ENCODE measurements at places on chromosomes 1 and 21. TPM values are rescaled to one million over a fixed set of nuclear protein-coding genes. Genes with fewer than 3 reads are reported as not detected.

Gene ANGPTL3
- total RNA-seq = not detected

Gene C1orf185
- total RNA-seq = not detected

Gene CLCA2
- 9.7 TPM for total RNA-seq

Gene ZNF648
- not detected for total RNA-seq

Gene KLF17
- 0.23 TPM for total RNA-seq

Gene SH2D2A
- total RNA-seq = 0.30 TPM

Gene MMEL1
- not detected for total RNA-seq

Gene KCNH1
- total RNA-seq = 0.12 TPM

Gene MAP3K7CL
- total RNA-seq = 38.0 TPM

Gene SLC6A17
- total RNA-seq = 0.82 TPM

Gene NBPF10
- 1.9 TPM for total RNA-seq

Gene ARID4B
- 29.9 TPM for total RNA-seq

Gene OR6Y1
- not detected for total RNA-seq

Gene FAAH
- 0.70 TPM for total RNA-seq

Gene SHISAL2A
- not detected for total RNA-seq

Gene EXTL2
- 6.1 TPM for total RNA-seq

Gene ANXA9
- 0.08 TPM for total RNA-seq

Gene INSRR
- under 0.01 TPM for total RNA-seq

Gene SYPL2
- 1.8 TPM for total RNA-seq

Gene SLAMF9
- 0.38 TPM for total RNA-seq

Gene BSND
- not detected for total RNA-seq

Gene LRRC8C
- 2.0 TPM for total RNA-seq

Gene LRRC8B
- 0.35 TPM for total RNA-seq

Gene SPATA45
- not detected for total RNA-seq

Gene SMIM11
- 5.0 TPM for total RNA-seq

Gene SLC22A15
- total RNA-seq = 3.0 TPM

Gene AQP10
- 0.12 TPM for total RNA-seq

Gene DLGAP3
- 0.15 TPM for total RNA-seq

Gene MECR
- 17.8 TPM for total RNA-seq

Gene LAX1
- not detected for total RNA-seq

Gene PAX7
- total RNA-seq = not detected

Gene ECM1
- total RNA-seq = 8.4 TPM
